ENCODE measurements at places on chromosomes 1 and 21.

- DNase-seq, result no peak
These were observed 65.8 kb downstream of the TRIM11 start for GRCh38 chr1:228340686-228341449.

DNA sequence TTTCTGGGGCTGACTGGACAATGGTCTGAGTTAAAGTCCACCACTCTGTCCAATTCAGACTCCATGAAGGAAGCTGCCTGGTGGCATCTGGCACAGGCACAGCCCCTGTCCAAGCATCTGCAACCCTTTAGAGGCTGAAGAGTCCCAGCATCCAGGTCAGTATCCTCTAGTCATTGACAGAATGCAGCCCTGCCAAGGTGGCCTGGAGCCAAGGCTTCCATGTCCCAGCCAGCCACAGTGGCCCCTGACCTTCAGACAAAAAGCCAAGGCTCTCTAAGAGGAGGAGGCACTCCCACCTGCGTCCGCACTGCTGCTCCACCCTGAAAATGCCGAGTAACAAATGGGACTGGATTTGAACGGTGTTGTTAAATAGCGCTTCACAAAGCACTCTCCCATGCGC is 49.4 kb downstream of the KCNN3 start:
- DNase-seq, result no peak

DNA sequence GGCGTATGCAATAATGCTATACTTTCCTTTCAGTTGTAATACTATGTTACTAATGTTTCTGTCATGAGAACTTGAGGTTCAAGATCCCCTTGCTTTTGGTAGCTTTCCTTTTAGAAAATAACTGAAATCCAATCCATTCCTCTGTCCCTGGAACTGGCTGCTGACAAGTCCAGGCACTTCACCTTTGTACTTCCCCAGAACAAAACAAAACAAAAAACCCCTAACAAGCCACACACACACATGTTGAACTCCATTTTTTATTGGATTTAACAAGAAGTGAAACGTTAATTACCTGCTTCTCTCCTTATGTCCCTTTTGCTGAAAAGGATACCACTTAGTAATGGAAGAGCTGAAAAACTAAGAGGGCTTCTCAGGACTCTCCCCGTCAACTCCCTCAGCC is 26.1 kb upstream of the SDC3 start:
- no peak for DNase-seq

DNA sequence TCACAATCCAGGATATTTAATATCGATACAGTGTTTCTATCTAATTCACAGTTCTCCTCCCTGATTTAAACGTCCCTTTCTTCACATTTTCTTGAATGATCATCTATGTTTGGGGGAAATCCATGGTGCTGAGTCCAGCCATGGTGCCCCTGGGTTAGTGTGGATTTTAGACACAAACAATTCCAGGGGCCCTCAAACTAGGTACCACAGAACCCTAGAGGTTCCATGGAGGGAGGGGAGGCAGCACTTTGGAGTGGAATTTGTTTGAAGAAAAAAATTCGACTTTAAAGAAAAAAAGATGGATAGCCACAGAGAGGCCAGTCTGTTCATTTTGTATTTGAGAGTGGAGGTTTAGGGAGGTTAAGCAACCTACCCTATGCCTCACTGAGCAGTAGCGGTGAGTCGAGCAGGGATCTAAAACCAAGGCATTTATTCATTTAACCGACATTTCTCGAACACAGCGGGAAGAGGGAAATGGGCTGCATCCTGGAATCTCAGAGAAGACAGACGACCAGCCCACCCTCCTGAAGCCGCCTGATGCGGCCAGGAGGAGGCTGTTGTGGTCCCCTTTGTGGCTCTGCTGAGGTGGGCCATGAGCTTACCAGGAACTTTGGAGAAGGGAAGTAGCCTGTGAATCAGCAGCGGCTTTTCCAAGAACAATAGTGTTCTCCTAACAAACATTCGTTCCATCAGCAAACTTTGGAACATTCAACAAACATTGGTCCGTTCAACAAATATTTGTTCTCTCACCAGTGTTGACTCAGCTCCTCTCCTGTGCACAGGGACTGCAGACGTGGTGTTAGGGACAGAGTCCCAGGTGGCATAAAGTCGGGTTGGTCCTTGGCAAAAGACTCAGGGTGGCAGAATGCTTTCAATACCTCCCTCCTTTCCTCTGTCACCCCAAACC is 103.5 kb upstream of the ZBTB40 start:
- no peak for DNase-seq

GRCh38 chr1:20538760-20539551 is 13.4 kb upstream of the FAM43B start:
- DNase-seq, result no peak

DNA sequence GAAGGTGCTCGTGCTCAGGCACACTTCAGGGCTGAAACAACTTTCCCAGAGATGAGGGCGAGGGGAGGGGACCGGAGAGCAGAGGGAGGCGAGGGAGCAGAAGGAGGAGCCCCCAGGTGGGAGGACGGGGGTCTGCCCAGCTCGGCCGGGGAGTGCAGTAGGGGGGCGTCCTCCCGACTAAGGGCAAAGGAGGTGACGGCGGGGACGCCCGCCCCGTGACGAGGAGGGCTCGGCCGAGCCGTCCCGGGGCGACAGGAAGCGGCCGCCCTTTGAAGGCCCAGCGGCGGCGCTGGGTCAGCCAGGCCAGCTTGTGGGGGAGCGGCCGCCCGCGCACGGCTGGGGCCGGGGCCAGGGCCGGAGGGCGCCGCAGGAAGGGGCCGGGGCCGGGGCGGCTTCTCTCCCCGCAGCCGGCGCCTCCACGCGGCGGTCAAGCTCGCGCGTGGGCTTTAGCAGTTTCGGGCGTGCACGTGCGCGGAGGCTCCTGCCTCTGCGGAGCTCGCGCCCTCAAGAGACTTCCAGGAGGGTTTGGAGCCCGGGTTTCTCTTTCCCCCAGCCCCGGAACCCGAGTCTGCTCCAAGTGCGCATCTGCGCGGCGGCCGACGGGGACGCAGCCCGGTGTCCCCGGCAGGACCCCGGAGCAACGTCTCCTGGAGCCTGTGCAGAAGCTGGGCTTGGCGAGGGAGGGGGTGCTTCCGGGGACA is 100.8 kb upstream of the SLC45A1 start:
- no peak for DNase-seq

DNA sequence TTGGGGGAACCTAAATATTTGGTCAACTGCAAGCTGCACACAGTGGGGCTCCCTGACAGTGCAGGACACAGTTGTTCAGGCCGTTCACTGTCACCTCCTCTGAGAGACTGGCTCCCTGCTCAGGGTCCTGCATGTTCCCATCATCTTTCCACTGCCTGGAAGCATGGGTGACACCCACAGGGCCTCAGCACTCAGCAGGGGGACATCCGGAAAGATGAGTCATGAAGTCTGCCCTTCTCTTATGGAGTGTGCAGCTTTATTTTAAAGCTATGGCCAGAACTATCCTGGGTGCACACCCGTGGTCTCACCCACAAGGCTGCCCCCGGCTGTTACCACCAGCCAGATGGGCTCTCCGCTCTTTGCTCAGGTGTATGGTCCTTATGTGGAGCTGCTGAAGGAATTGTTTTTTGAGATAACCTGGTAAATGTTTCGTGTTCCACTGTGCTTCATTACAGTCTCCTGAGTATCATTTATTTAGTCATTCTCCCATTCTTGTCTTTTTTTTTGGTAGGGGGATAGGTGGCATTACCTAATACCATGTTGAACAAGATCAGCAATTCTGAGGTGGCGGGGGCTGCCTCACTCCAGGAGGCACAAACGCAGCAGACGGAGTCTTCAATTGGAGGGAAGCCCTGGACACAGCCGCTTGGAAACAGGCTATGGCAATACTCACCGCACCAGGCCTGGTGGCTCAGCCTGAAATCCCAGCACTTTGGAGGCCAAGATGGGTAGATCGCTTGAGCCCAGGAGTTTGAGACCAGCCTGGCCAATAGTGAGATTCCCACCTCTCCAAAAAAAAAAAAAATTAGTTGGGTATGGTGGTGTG is 14.3 kb downstream of the TRIM11 start:
- no peak for DNase-seq

DNA sequence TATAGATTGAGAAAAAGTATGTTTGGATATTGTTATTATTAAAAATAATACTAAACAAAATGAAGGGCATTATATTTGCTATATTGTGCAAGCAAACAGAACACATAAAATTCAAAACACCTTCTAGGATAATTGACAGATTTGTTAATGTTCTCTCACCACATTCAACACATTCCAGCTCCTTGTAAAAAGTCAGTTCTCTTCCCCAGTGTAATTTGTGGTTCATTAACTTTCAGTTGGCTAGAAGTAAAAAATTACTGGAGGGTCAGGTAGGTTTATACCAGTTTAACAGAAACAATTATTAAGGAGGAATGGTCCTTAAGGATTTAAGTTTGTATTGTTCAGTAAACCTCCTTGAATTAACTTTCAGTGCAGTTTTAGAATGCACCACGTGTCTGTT is 1235.3 kb upstream of the ADGRL2 start:
- no peak for DNase-seq

- no peak for DNase-seq
These were observed 30.4 kb upstream of the SLC44A5 start for GRCh38 chr1:75641325-75641724.

DNA sequence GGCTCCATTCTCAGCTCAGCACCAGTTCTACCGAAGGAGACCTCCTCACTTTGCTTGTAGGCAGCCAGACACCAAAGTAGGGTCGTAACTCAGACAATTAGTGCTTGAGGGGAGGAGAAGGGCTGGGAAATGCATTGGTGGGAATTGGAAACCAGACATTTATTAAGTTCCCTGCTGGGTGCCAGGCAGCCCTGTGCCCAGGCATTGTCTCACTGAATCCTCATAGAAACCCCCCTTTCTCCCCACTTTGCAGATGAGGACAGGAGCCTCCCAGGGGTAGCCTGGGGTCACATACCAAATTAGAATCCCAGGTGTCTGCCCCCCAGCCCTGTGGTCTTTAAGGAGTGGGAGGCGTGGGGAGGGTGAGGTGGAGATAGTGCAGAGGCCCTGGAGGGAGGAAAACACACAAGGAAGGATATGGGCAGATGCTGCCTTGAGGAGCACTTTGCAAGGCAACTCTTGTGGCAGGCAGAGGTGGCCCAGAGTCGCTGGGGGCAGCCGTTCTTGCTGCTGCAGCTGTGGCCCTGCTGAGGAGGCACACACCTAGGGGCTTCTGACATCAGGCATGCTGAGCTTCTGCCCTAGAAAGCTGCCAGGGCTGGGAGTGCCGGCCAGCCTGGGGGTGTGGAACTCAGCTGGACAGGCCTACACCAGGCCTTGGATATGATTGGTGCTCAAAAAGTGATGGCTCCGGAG is 29.4 kb downstream of the CDK18 start:
- DNase-seq, result no peak

DNA sequence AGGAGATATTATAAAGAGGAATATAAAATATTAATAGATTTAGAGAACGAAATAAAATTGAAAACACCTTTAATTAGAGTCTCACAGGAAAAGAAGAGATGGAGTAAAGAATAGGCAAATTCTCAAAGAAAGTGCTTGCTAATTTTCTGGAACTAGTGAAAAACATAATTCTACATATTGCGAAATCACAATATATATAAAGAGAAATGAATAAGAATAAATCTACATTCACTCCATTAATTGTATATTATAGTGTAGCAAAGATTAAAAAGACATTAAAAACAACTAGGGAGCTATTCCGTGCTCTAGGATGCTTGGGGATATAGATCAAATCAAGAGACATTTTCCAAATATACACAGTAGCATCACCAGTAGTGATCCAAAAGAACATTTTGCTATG is 685.2 kb upstream of the NCAM2 start:
- no peak for DNase-seq

- no peak for DNase-seq
These were observed 15.7 kb upstream of the MX1 start for GRCh38 chr21:41410361-41410760.

GRCh38 chr1:46401964-46402626 is 8.0 kb downstream of the FAAH start:
- no peak for DNase-seq

DNA sequence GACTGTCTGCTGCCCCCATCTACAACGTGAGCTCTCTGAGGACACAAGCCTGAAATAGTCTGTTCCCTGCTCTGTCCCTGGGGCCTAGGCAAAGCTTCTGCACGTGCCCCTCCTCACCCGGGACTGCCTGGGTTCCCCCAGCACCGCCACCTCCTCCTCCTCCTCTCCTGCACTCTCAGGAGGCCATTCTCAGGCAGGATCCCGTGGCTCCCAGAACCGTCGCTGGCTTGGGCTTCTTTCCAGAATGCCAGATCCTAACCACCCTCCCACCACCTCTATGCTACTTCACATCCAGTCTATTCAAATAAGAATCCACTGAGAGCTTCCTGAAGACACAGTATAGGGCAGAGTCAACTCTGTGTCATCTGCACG is 11.2 kb downstream of the NPHP4 start:
- no peak for DNase-seq

DNA sequence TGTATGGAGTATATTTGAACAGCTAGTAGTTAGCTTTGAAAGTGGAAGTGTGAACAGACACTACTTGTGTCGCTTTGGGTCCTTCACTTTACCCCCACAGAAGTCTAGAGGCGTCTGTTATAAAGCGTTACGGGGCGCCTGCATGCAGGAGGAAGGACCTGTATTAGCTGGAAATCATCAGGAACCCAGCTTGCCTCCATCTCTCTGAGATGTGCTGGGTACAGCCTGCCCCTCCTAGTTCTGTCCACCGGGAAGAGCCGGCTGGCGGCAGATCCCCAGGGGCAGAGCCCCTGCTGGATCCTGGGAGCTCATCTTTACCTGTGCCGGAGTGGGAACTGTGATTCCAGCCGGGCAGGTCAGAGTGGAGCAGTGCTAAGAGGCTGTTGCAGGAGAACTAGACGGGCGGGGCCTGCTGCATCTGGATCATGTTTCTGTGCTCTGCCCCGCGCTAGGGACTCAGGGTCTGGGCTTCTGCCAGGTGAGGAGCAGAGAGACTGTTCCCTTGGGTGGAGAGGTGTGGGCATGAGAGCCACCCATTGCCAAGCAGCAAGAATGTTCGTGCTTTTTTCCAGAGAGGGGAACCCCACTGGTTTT is 22.3 kb upstream of the SPSB1 start:
- no peak for DNase-seq

DNA sequence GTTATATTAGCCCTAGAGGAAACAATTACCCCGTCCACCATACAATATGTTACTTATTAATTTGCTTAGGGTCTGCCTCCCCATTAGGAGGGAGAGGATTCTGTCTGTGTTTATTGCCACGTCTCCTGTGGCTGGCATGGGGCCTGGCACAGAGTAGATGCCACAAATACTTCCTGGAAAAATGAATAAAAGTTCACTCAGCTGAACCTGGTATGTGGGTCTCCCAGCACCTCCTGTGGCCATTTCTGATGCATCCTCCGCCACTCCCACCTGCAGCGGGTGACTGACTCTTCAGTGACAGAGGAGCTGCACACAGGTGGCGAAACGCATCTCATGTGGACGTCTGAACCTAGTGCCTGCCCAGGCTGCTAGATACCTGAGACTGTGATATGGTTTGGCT is 112.7 kb downstream of the CLIC6 start:
- DNase-seq, result no peak

- no peak for DNase-seq
These were observed 1.1 kb upstream of the ADAMTS1 start for GRCh38 chr21:26846036-26846931.

Measured in esophagus squamous epithelium (tissue), 5 donors.